ENCODE measurements at places on chromosomes 1 and 21.
A peak's percentile ranks its signal among the peaks of the same experiment; 100 is the strongest.

GRCh38 chr1:218384581-218384993 lies 39.5 kb downstream of the TGFB2 start:
- no peak for DNase-seq

- no peak for DNase-seq
These were observed 54.9 kb downstream of the OLIG1 start for GRCh38 chr21:33124889-33125288.

- no peak for DNase-seq
These were observed 41.9 kb downstream of the LUZP1 start for GRCh38 chr1:23126801-23127200.

DNA sequence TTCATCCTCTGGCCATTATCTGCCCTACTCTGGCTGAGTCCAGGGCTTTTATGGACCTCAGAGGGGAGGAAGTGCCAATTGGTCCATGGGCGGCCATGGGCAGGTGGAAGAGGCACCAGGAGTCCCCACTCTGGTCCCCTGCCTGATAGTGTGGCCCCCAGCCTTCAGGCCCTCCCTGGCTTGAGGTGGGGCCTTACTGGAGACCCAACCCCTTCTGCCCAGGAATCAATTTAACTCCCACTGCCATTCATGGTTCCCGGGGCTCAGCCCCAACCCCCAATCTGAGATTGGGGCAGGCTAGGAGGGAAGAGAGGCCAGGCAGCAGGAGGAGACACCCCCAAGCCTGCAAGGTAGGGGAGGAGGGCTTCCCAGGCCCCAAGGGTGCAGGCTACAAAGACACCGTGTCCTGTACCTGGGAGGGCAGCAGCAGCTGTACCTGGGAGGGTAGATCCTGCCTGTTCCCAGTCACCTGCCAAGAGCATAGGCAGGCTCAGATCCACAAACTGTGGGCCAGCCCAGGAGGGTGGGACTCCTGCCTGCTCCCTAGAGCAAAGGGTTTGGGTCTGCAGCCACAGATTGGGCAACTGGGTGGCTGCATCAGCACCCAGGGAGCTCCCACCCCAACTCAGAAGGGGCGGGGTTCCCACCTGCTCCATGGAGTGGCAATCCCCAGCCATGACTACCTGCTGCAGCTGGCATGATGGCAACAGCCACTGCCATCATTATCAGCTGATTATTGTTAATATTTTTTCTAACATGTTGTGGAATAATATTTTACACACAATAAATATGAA lies 1044.1 kb upstream of the B3GALT2 start:
- no peak for DNase-seq

GRCh38 chr1:101408212-101409042 lies 171.6 kb downstream of the S1PR1 start:
- peak; percentile 52 for DNase-seq

DNA sequence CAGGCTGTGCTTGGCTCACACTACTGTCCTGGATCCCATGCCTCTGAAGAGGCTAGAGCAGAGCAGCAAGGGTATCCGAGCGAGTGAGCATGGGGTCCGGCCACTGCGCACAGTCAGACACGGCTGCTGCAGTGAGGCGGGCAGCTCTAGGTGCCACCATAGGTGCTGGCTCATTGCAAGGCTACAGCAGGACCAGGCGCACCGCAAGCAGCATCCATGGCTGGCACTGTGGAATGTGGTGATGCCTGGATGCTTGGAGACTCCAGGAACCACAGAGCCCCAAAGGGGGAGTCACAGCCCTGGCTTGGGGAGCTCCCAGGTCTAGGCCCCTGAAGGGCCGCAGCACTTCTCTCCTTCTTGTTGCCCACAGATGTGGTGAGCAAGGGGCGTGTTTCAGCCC lies 47.2 kb downstream of the ATP6V1G3 start:
- no peak for DNase-seq

DNA sequence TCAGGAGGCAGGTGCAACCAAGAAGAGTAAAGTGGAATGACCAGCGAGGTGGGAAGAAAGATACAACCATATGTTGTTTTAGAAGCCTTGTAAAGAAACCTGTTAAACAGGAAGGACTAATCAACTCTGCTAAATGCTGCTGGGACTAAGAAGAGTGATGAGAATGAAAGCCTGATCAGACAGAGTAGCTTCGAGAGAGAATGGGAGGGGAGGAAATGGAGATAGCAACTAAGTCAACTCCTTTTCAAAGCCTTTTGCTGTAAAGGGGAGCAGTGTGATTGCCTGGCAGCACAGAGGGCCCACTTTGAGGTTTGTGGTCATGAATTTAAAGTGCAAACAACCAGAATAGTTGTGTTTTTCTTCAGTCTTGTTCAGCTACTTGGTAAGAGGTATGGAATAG lies 31.4 kb downstream of the SLC30A7 start:
- DNase-seq, result peak; percentile 21

DNA sequence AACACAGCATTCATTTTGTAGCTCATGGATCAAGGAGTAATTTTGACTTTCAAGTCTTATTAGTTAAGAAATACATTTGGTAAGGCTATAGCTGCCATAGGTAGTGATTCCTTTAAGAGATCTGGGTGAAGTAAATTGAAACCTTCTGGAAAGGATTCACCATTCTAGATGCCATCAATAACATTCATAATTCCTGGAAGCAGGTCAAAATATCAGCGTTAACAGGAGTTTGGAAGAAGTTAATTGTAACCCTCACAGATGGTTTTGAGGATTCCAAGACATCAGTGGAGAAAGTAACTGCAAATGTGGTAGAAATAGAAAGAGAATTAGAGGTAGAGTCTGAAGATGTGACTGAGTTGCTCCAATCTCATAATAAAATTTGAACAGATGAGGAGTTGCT lies 216.6 kb downstream of the GREM2 start:
- no peak for DNase-seq

DNA sequence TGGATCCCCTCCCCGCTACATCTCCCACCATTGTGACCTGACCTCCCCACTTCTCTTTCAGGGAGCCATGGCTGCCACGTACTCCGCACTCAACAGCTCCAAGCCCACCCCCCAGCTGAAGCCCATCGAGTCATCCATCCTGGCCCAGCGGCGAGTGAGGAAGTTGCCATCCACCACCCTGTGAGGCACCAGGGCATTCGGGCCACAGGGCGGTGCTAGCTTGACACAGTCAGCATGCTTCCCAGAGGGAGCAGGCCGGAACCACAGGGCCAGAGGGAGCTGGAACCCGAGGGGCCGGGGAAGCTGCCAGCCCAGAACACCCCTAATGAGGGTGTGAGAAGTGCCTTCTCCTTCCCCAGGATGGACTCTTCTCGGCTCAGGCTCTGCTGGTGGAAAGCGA lies 44.5 kb downstream of the RPS6KA1 start:
- DNase-seq, result no peak

DNA sequence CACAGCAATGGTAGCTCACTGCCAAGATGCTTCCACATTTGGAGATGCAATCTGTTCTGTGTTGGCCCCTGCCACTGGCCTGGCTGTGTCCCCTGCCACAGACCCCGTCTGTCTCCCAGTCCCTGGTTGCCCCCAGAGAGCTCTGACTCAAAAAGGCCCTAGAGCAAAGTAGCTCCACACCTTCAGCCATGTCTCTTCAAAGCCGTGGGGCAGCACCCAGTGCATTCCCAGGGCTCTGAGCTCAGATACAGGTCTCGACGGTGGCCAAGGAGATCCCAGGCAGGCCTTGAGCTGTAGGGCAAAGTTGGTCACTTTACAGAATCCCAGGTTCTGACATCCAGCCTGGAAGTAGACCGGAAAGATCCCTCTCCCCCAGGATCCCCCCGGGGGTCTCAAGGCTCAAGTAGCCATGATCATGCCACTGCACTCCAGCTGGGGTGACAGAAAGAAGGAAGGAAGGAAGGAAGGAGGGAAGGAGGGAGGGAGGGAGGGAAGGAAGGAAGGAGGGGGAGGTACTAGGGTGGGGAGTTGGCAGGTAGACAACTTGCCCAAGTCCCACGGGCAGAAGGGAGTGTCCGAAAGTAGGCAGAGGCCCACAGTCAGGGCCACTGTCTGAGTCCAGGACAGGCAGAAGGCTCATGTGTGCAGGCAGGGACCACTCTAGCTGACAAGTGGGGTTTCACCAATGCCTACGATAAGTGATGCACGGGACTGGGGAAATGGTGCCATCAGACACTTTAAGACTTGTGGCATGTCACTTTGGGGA lies 4.8 kb upstream of the ARF1 start:
- no peak for DNase-seq
